ENCODE measurements at places on chromosomes 11 and 22.

GRCh38 chr11:94749369-94749768 lies 18.8 kb upstream of the AMOTL1 start:
- DNase-seq, result no peak

DNA sequence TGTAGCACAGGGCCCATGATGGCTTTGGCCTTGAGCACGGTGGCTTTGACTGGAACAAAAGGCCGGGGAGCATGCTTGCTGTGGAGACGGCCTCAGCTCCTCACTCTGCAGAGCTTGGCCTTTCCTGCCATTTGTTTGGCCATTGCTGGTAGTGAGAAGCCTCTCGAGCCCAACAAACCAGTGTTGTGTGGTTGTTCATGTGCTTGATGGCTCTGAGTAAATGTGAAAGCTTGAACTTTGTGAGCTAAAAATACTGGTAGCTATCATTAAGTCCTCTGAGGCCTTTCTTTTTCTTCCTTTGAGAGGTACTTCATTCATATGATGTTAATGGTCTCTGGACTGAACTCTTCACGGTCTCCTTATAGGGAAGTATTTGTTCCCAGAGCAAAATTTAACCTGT lies 39.6 kb downstream of the NAT10 start:
- no peak for DNase-seq

DNA sequence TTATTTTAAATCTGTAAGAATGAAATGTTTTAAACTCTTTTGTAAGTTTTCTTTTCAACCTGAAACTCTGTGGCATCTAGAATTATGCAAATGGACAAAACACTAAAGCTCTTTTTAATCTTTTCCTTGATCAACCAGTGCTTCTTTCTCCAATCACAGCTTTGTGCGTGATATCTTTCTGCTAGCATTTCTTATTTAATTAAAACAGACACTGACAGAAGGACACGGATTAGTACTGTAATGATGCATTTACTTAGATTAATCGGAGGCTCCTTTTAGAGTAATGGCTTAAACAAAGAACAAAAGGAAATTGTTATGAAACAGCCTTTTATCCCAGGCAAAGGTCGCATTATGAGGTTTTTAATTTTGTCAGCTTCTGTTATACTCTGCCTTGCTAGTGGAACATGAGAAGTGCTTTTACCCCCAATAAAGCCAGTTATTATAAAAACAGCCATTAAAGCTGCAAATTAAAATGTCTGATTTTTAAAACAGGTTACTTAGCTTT lies 48.5 kb upstream of the SOX6 start:
- DNase-seq, result no peak

- DNase-seq, result no peak
Measured at GRCh38 chr11:34251589-34251980, 106.2 kb downstream of the ABTB2 start.

DNA sequence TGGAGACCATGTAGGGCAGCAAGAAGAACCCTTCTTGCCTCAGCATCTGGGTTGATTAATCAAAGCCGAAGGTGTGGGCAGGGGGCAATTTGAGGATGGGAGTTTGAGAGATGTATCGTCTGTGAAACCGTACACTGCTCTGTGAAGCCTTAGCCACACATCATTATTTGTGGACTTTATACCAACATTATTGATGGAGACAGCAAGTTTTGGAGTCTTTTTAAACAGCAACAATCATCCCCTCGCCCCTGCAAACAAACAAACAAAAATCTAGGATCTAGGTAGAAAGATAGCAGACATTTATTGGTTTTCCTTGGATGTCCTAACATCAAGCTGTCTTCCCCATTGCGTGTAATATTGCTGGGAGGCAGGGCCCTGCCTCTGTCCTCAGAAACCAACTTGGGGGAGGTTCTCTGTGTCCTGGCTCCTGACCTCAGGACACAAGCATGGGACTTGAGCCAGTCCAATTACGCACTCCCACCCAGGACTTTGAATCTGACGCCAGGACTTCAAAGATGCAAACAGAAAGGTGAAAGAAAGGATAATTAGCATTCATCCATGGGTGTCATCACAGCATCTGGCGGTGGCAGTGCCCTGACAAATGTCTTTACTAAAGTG lies 61.6 kb upstream of the PLET1 start:
- no peak for DNase-seq

GRCh38 chr11:36281850-36282249 lies 7.4 kb downstream of the COMMD9 start:
- no peak for DNase-seq

- DNase-seq, result no peak
Measured at GRCh38 chr11:17457396-17458173, 19.1 kb downstream of the ABCC8 start.

- no peak for DNase-seq
Measured at GRCh38 chr11:108223348-108224149, 682 bp downstream of the ATM start.

- DNase-seq, result no peak
Measured at GRCh38 chr22:27896245-27896644, 22.8 kb downstream of the PITPNB start.

DNA sequence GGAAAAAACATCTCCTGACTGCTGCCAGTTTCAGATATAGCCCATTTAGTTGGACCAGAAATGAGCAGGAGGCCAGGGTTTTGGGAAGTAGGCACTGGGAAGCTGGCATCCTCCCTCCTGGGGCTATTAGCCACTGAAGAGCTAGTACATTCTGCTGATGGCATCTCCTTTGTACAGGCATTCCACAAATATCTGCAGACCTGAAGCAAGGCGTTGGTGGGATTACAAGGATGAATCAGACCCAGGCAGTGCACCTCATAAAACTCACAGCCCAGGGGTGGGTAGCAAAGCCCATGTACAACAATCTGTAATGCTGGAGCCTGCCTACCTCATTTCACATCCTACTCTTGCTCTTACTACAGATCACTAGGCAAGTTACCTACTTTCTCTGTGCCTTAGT lies 27.5 kb upstream of the POU2AF1 start:
- DNase-seq, result no peak

- DNase-seq, result no peak
Measured at GRCh38 chr11:47552056-47552565, 821 bp downstream of the CELF1 start.

- no peak for DNase-seq
Measured at GRCh38 chr11:33309118-33309517, 51.9 kb downstream of the HIPK3 start.

GRCh38 chr11:64103277-64103985 lies 62.5 kb downstream of the MACROD1 start:
- no peak for DNase-seq

Data from right atrium auricular region (tissue), 2 donors.